ENCODE measurements at places on chromosomes 16 and 17. TPM values are rescaled to one million over a fixed set of nuclear protein-coding genes. Genes with fewer than 3 reads are reported as not detected.
A peak's percentile ranks its signal among the peaks of the same experiment; 100 is the strongest.

DNAAF8 gene
- 4.0 TPM for polyA plus RNA-seq

RRAD gene
- polyA plus RNA-seq, result 14.3 TPM

GRCh38 chr17:2996810-2997670 is 66.4 kb downstream of the OR1D5 start:
- no peak for DNase-seq

GRCh38 chr16:9557713-9558112 is 466.3 kb downstream of the HAPSTR1 start:
- no peak for DNase-seq

DNA sequence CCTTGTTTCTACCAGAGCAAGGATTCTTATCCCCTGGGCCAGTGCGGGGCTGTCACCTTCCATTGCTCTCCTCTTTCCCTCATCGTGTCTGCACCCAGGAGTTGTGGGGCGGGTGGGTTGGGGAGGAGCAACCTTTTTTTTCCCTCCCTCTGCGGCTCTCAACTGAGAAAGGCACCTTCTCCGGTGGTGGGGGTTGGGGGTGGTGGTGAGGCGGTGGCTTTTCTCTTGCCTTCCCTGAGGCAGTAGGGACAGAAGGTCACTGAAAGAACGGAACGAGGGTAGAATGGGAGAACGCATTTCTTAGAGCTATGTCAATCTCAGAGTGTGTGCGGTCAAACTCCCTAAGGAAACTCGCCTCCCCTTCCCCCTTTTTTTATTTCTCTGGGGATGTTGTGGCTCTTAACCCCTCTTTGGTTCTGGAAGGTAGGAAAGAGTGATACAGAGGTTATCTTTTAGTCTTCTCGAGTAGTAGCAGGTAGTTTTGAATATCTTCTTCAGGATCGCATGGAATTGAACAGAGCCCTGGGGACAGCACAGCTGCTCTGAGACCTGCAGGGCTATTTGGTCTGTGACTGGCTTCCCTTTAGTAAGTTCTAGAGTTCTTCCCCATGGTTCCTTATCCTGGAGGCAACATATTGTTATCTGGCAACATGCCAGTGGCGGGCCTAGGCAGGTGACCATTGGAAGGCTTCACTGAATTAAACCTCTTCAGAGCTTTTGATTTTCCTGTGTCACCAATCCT is 994 bp downstream of the CLTC start:
- DNase-seq, result peak; percentile 61

DNA sequence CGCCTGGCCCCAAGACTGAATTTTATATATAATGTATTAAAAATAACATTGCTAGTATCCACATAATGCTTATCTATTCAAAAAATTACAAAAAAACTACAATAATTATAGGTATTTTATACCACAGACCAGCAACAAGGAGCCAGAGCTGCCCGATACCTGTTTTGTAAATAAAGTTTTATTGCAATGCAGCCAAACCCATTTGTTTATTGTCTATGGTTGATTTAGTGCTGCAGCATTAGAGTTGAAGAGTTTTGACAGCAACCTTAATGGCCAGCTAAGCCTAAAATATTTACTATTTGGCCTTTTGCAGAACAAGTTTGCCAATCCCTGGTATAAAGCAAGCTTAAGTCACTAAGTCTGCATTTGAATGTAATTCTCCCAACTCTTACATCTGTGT is 5.6 kb downstream of the MEIOC start:
- DNase-seq, result no peak

Data from kidney (tissue), 22 donors.